ENCODE measurements at places on chromosomes 1 and 21.
A peak's percentile ranks its signal among the peaks of the same experiment; 100 is the strongest.

GRCh38 chr1:174791863-174792262, 207.9 kb upstream of the CACYBP start:
- no peak for DNase-seq

DNA sequence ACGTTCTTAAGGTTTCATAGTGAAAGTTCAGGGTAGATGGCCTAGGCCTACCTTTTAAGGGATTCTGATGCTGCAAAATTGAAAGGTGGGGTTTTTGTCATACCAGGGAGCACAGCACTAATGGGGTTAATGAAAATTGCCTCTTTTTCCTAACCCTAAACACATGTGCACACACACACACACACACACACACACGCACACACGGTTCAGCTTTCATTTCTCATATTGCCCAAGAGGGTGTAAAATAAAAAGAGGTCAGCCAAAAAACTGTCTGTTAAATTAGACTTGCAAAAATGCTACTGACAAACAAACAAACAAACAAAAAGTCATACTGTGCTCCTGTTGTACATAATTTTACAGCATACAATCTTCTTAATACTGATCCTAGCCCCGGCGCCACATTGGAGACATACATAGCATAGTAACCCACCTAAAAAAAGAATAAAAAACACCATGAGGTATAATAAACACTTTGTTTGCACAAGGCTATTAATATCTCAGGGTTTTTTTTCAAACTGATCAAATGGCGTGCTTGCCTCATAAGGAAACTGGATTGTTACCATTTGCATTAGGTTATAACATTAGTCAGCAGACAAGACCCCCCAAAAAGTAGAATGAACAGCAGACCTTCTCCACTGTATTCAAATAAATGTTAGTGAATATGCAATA, 69.1 kb downstream of the TGFB2 start:
- no peak for DNase-seq

DNA sequence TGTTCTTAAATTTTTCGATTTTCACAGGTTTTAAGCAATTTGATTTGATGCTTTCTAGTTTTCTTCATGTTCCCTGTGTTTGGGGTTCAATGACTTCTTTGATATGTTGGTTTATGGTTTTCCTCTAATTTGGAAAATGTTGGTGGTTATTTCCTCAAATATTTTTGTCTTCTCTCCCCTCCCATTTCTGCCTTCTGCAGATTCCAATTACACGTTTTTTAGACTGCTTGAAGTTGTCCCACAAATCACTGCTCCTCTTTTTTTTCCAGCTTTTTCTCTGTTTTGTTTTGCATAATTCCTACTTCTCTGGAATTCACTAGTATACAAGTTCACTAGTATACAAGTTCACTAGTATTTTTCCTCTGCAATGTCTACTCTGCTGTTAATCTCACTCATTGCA, 61.3 kb downstream of the FAF1 start:
- DNase-seq: no peak

GRCh38 chr1:70440642-70441391, 29.7 kb downstream of the CTH start:
- DNase-seq: no peak

DNA sequence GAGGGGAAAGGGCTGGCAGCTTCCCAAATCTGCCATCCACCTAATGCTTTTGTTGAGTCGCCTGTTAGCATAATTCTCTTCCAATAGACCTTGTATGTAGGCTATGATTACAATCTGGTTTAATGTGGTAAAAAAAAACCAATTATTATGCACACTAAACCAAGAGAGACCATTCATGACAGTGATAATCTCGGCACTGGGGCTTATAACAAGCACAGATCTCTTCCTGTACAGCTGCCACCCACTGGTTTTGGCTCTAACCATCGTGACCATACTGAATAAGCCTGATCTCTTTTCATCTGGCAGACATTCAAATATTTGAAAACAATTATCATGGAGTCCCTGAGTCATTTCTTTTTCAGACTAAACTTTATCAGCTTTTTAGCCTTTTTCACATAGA, 12.0 kb upstream of the SYT14 start:
- DNase-seq: peak; percentile 99

Measured in NCI-H1105 treated with DMSO at 0.1 percent for 48 hours (cell line).